GM12878 (cell line): ENCODE measurements at places on chromosomes 16 and 17.

GRCh38 chr17:21842332-21843317 lies 150.3 kb downstream of the KCNJ18 start:
- no peak for DNase-seq

DNA sequence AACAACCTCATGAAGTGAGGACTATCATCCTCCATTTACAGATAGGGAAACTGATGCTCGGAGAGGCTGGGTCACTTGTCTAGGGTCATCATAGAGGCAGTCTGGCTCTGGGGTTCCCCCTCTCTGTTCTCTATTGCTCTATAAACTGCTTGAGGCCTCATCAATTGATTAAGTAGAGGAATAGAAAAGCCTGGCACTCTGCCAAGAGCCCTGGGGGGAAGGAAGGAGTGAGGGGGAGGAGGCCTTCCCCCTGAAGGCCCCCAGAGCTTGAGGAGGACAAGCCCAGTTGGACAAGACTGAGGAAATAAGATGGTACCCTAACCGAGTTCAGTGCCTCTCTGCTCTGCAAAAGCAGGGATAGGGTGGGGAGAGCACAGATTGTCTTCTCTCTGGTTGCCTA lies 21.0 kb downstream of the SDK2 start:
- DNase-seq, result no peak

- no peak for DNase-seq
Measured at GRCh38 chr17:33908363-33909064, 346.6 kb upstream of the CCL2 start.

DNA sequence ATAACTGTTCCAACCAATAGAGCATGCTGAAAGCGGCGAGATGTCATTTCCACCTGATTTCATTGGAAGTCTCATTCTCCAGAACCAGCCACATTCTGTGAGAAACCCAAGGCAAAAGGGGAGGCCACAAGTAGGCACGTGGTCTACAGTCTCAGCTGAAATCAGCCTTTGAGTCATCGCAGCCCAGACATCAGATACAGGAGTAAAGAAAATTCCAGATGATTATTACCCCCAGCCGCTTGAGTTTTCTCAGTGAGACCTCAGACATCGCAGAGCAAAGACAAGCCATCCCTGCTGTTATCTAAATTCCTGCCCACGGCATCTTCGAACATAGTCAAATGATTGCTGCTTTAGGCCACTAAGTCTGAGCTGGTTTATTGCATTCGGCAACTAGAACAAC lies 23.1 kb downstream of the STAT3 start:
- DNase-seq, result no peak

DNA sequence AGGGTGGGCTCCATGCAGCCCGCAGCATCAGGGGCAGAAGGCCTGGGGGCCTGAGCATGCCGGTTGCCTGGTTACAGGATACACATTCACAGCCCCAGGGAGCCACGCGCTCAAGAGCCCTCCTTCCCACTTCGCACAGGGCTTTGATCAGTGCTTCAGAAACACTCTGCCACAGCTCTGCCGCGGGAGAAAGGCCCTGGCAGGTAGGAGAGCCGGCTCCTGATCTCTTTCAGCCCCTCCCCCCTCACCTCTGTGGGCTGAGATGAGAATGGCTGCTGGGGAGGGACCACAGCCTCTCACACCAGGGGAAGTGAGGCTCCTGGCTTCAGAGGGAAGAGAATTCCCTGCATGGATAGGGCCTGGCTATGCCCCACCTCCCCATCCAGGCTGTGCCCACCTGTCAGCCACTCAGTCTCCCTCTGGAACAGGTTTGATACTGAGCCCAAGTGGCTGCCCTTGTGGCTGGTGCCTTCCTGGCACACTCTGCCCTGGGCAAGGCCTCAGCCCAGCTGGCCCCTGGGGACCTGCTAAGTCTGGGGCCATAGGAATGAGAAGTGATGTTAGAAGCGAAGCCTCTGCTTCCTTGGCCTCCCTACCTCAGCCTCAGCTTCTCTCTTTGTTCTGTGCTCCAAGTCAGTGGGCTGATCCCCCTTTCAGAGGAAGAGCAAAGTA lies 8.6 kb downstream of the DOK4 start:
- no peak for DNase-seq

DNA sequence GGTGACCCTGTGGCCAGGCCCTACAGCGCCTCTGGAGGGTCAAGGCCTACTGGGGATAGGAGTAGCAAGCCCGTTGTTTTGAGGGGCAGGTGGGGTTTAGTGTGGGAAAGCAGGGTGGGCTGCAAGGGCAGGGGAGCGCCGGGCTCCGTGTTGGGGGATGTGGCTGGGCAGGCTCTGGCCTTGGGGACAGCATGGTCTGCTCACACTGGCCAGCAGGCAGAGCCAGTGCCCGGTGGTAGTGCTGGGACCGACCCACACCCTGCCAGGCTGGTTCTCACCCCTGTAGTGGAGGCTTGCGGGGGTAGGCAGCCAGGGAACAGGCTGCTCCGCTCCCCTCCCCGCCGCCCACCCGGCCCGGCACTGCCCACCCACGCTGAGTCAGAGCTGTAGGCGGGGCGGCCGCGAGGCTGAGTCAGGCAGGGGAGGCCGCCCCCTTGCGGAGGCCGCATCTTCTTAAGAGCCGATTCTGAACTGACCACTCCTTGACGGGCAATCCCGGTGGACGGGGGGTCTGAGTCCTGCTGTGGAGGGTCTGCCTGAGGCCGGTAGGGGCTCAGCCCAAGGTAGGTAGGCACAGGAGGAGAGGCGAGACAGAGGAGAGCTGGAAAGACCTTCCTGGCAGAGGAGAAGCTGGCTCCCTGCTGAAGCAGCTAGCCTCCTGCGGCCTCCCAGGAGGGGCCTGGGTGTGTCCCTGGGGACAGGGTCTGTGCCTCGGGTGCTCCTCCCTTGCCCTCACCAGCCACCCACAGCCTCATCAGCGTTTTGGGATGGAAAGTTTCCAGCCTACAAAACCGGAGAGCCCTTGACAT lies 62.4 kb downstream of the BAIAP2 start:
- DNase-seq, result no peak
